ENCODE measurements at places on chromosomes 13 and 19. TPM values are rescaled to one million over a fixed set of nuclear protein-coding genes. Genes with fewer than 3 reads are reported as not detected.
A peak's percentile ranks its signal among the peaks of the same experiment; 100 is the strongest.

DNA sequence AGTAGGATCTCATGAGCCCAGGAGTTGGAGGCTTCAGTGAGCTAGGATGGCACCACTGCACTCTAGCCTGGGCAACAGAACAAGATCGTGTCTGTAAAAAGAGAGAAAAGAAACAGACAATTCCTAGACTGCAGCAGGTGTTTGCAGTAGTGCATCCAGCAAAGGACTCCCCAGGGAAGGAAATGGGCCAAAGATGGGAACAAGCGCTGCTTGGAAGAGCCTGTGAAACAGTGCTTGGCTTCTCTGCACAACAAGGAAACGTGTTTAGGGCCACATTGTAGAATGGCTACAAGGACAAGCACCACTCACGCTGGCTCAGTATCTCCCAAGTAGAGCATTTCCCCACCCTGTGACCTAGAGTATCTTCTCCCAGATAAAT lies 35.5 kb upstream of the LDLR start:
- no peaks in the 10 kb centered on the region for H3K27me3 ChIP-seq
- DNase-seq: no peak
- no peak overlapping the region for H3K27ac ChIP-seq
- H3K4me3 ChIP-seq: no peak overlapping the region
- H3K36me3 ChIP-seq: no peaks in the 10 kb centered on the region

DNA sequence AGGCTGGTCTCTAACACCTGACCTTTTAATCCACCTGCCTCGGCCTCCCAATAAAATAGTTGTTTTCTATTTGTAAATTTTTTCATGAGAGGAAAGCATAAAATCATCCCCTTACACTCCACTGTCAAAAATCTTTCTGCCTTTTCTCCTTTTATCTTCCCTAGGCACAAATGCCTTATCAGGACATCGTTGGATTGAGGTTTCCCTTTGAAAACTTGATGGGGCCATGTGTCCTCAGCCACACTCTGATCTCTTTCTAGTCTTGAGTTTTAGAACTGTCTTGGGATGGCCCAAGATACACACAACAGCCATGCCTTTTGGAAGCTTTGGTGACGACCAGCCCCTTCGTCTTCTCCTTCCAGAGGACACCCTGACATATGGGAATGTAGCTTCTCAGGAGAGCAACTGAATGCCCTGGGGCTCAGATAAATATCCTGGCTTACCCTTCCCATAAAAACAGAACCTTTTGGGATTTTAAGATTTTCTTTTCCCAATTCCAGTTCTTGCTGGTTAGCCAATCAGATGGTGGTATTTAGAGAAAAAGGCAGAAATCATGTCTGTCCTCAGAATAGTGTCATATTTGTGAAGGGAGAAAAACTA lies 112.4 kb downstream of the ZNF429 start:
- no peaks in the 10 kb centered on the region for H3K4me1 ChIP-seq
- DNase-seq: no peak
- no peaks in the 10 kb centered on the region for H3K27me3 ChIP-seq
- H3K4me3 ChIP-seq: no peak overlapping the region

DNA sequence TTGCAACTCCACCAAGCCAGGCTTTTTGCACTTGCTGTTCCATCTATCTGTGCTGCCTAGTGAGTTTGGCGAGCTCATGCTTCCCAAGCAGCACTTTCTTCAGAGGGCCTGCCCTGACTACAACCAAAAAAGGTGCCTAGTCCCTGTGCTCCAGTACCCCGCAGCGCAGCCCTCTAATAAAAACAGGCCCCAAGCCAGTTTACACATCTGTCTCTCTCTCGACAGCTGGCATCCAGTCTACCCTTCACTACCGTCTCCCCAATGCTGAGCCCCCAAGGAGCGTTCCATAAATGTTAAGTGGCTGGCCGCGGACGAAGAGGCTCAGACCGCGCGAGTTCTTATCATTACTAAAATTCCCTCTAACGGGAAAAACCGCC lies 512 bp downstream of the MED4 start:
- no peaks in the 10 kb centered on the region for H3K36me3 ChIP-seq
- peaks cover 27% of the 10 kb centered on the region for H3K4me1 ChIP-seq
- DNase-seq: no peak

DNA sequence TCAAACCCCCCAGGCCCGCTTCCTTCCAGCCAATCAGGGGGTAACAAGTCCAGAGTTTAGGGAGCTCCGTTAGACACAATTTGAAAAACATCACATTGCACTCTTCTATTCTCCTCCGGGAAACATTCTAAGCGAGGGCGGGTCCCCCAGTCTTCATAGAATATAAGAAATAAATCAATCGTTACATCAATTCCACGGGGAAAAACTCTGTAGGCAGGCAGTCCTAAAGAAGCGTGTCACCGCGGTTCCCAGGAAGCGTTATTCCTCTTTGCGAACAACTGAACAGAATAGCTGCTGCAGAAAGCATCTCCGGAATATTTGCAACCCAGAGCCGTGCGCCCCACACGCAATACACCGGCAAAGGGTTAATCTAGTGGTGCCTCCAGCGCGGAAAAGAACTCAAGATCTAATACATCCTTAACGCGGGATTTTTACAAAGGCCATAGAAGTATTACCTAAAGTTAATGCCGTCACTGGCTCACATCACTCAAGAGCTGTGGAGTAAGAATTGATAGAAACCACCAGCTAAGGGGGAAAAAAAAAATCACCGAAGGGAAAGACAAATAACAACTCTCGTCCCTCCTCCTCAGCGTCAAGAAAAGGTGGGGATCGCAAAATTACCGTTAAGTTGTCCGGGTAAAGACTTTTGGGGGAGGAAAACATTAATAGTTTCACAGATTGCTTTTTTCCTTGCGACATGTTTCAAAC lies 65.1 kb downstream of the KCNRG start:
- H3K4me3 ChIP-seq: peak overlapping the region; percentile 67
- no peaks in the 10 kb centered on the region for H3K36me3 ChIP-seq
- H3K27ac ChIP-seq: peak overlapping the region; percentile 84

DNA sequence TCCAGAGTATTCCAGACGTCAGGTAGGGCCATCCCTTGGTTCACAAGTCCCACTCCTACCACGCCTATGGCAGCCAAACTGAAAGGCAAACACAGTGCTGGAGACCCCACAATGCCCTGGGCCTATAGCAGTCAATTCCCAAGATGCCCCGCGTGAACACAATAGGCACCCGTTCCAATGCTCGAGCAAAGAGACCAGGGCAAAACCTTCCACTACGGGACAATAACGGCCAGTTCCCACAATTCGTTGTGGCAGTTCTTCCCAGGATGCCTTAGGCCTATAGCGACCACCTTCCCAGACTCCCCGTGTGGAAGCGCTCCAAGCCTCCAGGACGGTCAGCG lies 538 bp downstream of the ZNF428 start:
- H3K4me1 ChIP-seq: no peaks in the 10 kb centered on the region
- no peak for DNase-seq
- no peaks in the 10 kb centered on the region for H3K36me3 ChIP-seq

- no peaks in the 10 kb centered on the region for H3K27me3 ChIP-seq
- H3K27ac ChIP-seq: no peak overlapping the region
- no peak overlapping the region for H3K4me3 ChIP-seq
- no peaks in the 10 kb centered on the region for H3K4me1 ChIP-seq
- peaks cover 14% of the 10 kb centered on the region for H3K36me3 ChIP-seq
Observed at GRCh38 chr19:46693760-46694159, 23.2 kb downstream of the PRKD2 start.

DNA sequence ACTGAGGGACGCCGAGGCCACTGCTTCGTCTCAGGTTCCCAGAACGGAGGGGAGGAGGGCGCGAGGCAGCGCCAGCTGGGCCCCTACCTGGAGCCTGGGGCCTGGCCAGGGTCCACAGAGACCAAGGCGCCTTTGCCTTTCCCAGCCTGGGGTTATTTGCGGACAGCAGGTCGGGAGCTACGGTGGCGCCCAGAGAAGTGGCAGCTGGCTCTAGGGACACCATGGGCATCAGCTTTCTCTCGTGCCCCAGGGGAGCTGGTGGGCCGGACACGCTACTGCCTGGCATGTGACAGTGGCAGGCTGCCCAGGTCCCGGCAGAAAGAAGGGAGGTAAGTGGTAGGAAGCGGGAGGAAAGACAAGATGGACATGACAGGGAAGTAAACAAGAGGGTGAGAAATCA lies 19.0 kb downstream of the AKT2 start:
- DNase-seq: no peak
- H3K27me3 ChIP-seq: no peaks in the 10 kb centered on the region
- peaks cover 7% of the 10 kb centered on the region for H3K4me1 ChIP-seq
- H3K27ac ChIP-seq: no peak overlapping the region
- H3K4me3 ChIP-seq: no peak overlapping the region

DNA sequence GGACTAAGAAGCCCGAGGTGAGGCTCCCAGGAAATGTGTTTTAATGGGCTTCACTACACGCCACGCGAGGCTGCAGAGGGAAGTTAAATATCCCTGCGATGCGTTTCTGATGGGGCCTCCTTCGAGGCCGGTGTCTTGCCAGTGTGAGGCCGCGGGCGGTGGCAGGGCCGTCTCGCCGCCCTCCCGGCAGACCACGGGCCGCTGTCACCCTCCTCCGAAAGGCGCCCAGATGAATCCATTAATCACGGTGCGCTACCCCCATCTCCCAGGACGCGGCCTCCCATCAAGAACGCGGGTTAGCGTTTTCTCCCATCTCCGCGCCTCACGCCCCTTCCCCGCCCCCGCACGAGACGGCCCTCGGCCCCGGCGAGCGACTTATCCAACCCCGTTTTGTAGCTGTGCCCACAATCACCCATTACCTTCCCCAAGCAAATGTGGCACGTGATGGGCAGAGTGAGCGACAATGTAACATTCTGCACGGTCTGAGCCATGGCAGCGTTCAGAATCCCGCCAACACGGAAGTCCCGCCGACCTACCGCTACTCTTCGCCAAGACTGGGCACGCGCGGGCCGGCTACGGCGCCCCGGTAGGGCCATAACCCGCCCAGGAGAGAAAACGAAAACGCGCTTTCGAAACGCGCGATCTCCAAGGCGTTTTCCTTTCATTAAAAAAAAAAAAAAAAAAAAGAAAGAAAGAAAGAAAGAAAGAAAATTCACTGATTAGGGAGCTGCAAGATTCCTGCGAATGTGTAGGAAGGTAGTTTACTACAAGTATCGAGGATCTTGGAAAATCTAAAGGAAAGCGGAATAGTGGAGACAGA lies at the start of gene OBI1:
Gene OBI1 (minus strand): TSS at position 526 of the 820 bp plus-strand sequence. CDS start 35 bp downstream, at position 491.
- peaks cover 4% of the 10 kb centered on the region for H3K4me1 ChIP-seq
- H3K36me3 ChIP-seq: no peaks in the 10 kb centered on the region
- H3K4me3 ChIP-seq: peak within 1 kb of the TSS; percentile 98
- peak within 1 kb of the TSS; percentile 62 for H3K27ac ChIP-seq
- no peaks in the 10 kb centered on the region for H3K27me3 ChIP-seq

- DNase-seq: no peak
- no peaks in the 10 kb centered on the region for H3K27me3 ChIP-seq
- H3K27ac ChIP-seq: no peak overlapping the region
- H3K4me3 ChIP-seq: no peak overlapping the region
- H3K4me1 ChIP-seq: no peaks in the 10 kb centered on the region
Observed at GRCh38 chr19:17504030-17504429, 7.4 kb upstream of the PGLS start.

DNA sequence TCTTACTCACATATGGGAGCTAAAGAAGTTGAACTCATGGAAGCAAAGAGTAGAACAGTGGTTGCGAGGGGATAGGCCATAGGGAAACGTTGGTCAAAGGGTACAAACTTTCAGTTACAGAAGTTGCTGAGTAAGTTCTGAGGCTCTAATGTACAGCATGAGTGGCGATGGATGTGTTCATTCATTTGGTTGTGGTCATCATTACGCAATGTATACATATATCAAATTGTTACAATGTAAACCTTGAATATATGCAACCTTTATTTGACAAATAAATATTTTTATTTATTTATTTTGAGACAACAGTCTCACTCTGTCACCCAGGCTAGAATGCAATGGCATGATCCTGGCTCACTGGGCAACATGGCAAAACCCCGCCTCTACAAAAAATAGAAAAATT lies 38.7 kb downstream of the ZIC5 start:
- H3K4me1 ChIP-seq: no peaks in the 10 kb centered on the region
- H3K27ac ChIP-seq: no peak overlapping the region
- DNase-seq: no peak
- H3K27me3 ChIP-seq: no peaks in the 10 kb centered on the region

- H3K4me1 ChIP-seq: no peaks in the 10 kb centered on the region
- H3K4me3 ChIP-seq: no peak overlapping the region
- no peak overlapping the region for H3K27ac ChIP-seq
- no peak for DNase-seq
- H3K36me3 ChIP-seq: no peaks in the 10 kb centered on the region
Observed at GRCh38 chr13:84362777-84363176, 480.5 kb upstream of the SLITRK1 start.

- no peaks in the 10 kb centered on the region for H3K27me3 ChIP-seq
- no peak overlapping the region for H3K4me3 ChIP-seq
- no peaks in the 10 kb centered on the region for H3K36me3 ChIP-seq
- H3K4me1 ChIP-seq: no peaks in the 10 kb centered on the region
- no peak overlapping the region for H3K27ac ChIP-seq
Observed at GRCh38 chr19:48779636-48780035, 24.3 kb downstream of the FGF21 start.

DNA sequence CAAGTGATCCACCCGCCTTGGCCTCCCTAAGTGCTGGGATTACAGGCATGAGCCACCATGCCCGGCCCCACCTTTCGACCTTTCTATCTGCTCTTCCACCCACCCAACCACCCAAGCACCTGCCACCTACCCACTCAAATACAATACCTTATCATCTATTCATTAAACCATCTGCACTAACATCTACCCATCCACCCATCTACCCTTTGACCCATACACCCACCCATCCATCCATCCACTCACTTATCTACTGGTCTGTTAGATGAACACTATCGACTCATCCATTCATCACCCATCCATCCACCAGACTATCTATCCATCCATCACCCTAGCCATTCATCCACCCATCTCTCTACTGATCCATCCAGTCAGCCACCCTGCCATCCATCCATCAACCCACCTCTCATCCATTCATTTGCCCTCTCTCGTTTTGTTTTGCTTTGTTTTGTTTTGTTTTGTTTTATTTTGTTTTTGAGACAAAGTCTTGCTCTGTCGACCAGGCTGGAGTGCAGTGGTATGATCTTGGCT lies 17.2 kb downstream of the EML2 start:
- peaks cover 4% of the 10 kb centered on the region for H3K36me3 ChIP-seq
- H3K4me3 ChIP-seq: no peak overlapping the region
- no peak for DNase-seq
- H3K27ac ChIP-seq: no peak overlapping the region

- H3K36me3 ChIP-seq: no peaks in the 10 kb centered on the region
- no peak overlapping the region for H3K4me3 ChIP-seq
- H3K27ac ChIP-seq: no peak overlapping the region
- no peaks in the 10 kb centered on the region for H3K4me1 ChIP-seq
- no peaks in the 10 kb centered on the region for H3K27me3 ChIP-seq
Observed at GRCh38 chr13:91531646-91532045, 133.2 kb downstream of the GPC5 start.

The PEG3 gene
- polyA plus RNA-seq: 2.5 TPM

The BRSK1 gene
- not detected for polyA plus RNA-seq

The CACNA1A gene
- polyA plus RNA-seq: 0.09 TPM

The SPHK2 gene
- 14.4 TPM for polyA plus RNA-seq

The CIC gene
- polyA plus RNA-seq: 20.4 TPM

The GDF15 gene
- 6.7 TPM for polyA plus RNA-seq
